ENCODE measurements at places on chromosomes 2 and 18.

- no peak for DNase-seq
Measured at GRCh38 chr2:121898483-121898882, 143.0 kb downstream of the TSN start.

- no peak for DNase-seq
Measured at GRCh38 chr2:149246186-149246585, 84.2 kb upstream of the LYPD6 start.

DNA sequence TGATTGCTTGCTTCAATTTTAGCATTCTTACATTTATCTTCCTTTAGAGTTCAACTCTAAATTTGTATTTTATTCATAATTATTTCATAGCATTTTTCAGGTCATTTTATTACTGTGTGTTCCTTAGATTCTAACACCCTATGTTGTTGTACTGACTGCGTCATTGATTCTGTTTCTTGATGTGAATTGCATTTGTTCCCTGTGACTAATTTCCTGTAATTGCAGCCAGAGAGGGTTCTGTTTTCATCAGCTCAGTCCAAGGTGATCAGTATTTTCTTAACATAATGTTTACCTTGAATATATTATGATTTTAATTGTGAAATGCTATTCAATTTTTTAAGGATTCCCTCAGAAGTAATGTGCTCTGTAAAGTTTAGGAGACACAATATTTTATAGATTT, 970.2 kb upstream of the PIK3C3 start:
- DNase-seq: no peak

DNA sequence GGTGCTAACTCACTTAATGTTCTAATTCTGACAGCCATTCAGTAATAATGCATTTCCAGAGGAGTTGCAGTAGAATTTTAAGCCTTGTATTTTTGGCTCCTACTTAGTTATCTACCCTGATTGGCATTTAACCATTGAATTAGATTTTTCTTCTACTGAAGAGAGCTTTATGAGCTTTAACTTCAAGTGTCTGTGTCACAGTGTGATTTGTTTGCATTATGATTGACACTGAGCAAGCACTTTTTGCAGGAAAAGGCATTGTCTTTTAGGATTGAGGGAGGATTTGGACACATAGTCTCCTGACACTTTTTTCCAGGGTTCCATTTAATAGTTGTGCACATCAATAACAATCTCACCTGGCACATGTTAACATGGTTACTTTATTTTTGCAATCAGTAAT, 26.7 kb downstream of the LYPD6 start:
- DNase-seq: no peak

DNA sequence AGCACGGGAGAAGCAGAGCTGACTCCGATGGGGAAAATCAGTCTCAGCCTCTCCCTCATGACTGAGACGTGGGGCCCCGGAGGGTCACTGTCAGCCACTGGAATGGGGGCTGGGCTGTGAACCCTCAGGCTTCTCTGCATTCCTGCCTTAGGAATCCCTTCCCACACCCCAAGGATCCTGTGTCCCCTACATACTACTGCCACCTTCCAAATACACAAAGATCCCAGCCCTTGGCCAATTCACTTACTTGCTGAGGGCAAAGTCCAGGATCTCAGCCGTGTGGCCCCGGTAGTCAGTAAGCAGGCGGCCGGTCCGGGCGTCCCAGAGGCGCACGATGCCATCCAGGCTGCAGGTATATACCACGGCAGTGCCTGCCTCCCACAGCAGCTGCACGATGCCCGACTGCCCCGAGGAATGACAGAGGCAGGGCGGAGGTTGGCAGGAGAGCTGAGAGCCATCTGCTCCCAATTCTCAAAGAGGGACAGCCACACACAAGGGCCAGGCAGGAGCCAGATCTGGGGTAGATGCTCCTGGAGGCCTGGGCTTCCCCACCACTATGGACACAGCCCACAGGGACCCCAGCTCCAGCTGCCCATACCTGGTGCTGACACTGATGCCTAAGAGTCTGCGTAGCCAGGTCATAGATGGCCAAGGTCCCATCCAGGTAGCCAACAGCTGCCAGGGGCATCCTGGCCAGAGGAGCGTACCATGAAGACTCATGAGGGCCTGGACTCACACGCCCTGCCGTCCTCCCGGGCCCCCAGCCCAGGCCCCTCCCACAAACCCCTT, 4.2 kb downstream of the GPBAR1 start:
- DNase-seq: no peak

DNA sequence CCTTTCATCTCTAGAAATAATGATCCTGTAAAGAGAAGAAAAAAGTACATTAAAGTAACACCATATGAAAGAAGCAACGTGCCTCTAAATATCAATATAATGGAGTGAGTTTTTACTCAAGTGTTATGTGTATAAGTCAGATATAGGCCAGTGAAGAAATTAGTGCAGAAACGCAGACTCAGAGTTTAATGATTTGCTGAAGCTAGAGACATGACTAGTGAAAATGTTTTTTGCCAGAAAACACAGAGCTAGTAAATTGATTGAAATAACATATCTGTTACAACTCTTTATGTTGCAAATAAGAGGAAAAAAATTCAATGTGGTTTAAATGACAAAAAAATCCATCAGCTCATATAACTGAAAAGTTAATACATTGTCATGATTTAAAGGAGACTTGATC, 217.2 kb upstream of the NXPH2 start:
- no peak for DNase-seq

DNA sequence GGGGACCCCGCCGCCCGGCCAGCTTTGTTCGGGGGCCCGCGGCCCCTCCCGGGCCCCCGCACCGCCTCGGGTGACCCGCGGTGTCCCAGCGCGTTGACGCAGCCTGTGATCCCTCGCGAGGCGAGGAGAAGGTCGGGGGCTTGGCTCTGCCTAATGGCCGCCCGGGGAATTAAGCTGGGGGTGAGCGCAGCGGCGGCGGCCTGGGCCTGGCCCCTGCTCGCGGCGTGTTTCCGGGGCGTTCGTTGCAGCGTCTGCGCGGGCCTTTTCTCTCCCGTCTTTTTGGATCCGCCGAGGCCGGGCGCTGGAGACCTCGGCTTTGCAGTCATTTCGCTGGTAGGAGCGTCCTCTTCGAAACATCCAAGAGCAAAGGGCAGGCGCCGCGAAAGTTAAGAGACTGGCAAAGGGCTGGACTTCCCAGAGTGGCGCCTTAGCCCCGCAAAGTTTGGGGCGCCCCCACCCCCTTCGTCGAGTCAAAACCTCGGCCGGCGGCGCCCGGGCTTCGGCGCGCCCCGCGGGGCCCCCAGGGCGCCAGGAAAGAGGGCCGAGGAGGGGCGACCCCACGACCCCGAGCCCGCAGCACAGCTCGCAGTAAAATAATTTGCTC, 1.3 kb downstream of the SALL3 start:
- no peak for DNase-seq

GRCh38 chr18:23573626-23574431, 12.5 kb downstream of the NPC1 start:
- no peak for DNase-seq

- DNase-seq: no peak
Measured at GRCh38 chr2:8485736-8486135, 196.1 kb upstream of the ID2 start.

Data from SHP77 treated with DMSO at 0.1 percent for 48 hours (cell line).